ENCODE measurements at places on chromosomes 16 and 17.
A peak's percentile ranks its signal among the peaks of the same experiment; 100 is the strongest.

DNA sequence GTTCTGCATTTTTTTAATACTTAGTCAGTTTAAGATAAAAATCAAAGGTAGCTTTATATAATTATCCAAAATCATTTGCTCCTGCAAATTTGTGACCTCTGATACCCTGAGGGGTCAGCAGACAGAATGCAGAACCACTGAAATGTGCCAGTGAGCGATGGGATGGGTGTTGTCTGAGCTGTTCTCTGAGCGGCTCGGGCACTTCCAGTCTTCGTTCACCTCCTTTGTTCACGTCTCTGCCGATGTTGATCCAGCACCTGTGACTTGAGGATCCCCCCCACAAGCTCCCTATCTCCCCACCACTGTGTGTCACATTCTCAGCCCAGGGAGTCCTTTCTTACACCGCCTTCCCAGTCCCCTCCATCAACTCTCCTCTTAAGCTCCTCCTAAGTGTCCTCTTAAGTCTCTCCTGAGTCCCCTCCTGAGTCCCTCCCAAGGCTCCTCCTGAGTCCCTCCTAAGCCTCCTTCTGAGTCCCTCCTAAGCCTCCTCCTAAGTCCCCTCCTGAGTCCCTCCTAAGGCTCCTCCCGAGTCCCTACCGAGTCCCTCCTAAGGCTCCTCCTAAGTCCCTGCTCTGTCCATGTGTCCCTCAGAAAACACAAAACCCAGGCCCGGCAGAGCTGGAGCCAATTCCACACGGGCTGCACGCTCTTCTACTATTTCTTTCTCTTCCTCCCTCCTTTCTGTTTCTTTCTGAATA lies 47.5 kb downstream of the RNF213 start:
- no peak for DNase-seq

GRCh38 chr17:34275881-34276280 lies 5.9 kb downstream of the CCL7 start:
- no peak for DNase-seq

DNA sequence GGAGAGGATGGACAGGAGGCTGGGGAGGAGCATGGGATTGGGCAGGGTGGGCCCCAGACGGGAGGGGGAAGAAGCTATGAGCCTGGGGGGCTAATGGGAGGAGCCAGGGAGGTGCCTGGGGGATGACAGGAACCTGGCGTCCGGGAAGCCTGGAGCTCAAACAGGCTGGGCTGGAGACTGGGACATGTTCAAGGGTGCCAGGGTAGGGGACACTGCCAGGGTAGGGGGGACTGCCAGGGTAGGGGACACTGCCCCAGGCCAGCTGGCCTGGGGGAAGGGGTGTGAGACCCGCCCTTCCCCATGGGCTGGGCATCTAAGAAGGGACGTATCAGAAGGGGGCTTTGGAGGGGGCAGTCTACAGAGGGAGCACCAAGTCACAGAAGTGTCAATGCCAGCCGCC lies 7.0 kb upstream of the FAM83G start:
- DNase-seq, result no peak

- DNase-seq, result no peak
These were observed 162.1 kb upstream of the AXIN2 start for GRCh38 chr17:65723431-65724151.

DNA sequence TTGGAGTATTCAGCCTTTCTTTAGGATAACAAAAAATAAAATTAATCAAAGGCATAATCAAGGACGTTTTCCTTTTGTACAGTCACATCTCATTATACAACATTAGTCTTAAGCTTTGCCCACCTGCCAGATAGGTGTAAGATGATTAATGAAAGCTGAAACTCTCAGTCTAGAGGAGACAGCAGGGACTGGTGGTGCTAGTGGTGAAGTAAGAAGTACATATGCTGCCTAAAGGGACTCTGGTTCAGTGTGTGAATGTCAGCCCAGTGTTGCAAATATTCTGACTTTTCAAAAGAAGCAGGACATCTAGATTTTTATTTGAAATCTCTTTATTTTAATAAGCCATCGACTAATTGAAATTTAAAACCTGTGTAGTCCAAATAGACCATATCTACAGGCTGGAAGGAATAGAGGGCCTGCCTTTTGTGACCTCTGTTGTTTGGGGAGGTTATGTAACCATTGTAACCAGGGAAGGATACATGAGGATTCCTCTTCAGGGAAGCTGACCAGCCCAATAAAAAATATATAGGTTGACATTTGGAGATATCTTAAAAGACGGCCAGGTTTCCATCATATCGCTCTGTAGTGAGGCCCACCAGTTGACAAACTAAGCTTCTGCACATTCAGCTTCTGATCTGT lies 54.1 kb downstream of the FTO start:
- DNase-seq, result no peak

DNA sequence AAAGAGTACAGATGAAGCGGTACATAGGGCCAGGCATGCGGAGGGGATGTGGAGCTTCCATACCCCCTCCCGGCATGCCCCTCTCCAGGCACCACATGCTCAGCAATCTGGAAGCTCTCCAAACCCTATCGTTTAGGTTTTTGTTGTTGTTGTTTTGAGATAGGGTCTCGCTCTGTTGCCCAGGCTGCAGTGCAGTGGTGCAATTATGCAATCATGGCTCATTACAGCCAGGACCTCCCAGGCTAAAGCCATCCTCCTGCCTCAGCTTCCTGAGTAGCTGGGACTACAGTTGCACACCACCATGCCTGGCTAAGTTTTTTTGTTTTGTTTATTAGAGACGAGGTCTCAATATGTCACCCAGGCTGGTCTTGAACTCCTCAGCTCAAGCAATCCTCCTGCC lies 50.8 kb downstream of the WWOX start:
- DNase-seq, result no peak

DNA sequence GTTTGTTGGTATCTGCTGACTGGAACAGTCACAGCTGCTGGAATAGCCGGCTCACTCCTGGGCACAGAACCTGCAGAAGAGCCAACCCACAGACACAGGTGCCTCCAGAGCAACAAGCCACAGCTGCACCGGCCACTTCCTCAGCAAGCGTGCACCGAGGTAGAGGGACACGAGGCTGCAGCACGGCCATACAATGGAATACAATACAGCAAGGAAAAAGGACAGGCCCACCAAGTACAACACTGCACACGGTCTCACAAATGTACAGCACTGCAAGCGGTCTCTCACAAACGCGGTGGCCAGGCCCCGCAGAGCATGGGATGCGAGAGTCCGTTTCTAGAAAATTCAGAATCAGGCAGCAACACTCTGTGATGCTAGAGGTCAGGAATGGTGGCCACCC lies 47.4 kb upstream of the PABPN1L start:
- DNase-seq, result no peak

- DNase-seq, result no peak
These were observed 79.0 kb downstream of the AMFR start for GRCh38 chr16:56346131-56346890.

- DNase-seq, result peak; percentile 87
These were observed 685 bp downstream of the PAQR4 start for GRCh38 chr16:2969545-2970521.

- DNase-seq, result no peak
These were observed 6.9 kb upstream of the GJD3 start for GRCh38 chr17:40371261-40371929.

DNA sequence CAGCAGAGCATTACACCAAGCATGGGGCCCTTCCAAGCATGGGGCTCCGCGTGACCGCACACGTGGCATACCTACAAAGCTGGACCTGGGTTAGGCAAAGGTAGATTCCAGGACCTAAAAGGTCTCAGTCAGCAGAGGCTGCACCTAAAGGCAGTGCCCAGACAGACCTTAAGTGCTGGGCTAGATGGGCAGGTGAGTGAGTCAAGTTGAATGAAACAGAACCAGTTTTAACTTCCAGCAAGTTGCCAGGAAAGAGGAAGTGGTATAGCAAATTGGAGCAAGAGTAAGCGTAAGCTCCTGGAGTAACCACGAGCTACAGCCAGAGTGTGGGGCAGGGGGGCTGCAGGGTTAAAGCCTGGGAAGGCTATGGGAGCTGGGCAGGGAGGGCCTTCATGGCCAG lies 49.5 kb downstream of the SRCIN1 start:
- DNase-seq, result no peak

DNA sequence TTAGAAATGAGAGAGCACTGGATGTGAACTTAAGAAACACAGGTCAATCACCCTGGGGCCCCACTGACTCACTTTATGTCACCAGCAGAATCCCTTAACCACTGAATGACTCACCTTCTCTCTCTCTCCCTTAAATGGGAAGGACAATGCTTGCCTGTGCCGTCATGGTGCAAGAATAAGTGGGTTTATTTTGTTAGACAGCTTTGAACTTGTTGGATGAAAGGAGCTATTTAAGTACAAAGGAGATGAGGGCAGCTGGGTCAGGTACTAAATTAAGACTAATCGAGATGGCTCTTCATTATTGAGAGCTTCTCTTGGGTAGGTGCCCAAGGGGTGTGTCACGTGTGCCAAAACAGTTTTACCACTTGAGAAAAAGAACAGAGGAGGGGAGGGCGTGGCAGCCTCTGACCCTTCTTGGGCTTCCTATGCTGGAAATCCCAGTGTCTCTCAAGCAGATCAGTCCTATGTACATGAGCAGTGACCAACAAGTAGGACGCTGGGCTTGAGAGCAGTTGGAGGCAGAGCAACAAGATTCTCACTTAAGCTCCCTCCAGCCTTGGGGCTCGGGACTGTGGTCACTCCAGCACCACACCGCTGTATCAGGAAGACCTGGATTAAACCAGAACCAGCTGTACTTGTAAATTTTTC lies 6.7 kb upstream of the KRT31 start:
- peak; percentile 66 for DNase-seq

DNA sequence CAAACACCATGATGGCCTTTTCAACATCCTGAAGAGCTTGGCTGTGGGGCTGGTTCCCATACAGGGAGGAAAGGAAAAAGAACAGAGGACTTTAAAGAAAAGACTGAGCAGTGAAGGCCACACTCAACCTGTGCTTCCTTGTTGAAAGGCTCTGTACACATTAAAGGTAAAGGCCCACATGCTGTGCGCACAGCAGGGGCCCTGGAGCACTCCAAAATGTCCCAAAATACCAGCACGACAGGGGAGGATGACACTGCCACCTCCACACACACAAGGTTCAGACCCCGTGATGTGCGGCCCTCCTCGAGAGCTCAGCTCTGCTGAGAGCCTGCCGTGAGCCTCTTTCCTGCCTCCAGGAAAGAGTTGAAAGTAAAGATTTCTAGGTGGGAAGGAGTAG lies 36.5 kb downstream of the FANCA start:
- DNase-seq, result no peak

- no peak for DNase-seq
These were observed 106.6 kb downstream of the ELAC2 start for GRCh38 chr17:12911239-12911638.

GRCh38 chr17:8345951-8346665 lies 6.5 kb downstream of the ODF4 start:
- DNase-seq, result no peak

DNA sequence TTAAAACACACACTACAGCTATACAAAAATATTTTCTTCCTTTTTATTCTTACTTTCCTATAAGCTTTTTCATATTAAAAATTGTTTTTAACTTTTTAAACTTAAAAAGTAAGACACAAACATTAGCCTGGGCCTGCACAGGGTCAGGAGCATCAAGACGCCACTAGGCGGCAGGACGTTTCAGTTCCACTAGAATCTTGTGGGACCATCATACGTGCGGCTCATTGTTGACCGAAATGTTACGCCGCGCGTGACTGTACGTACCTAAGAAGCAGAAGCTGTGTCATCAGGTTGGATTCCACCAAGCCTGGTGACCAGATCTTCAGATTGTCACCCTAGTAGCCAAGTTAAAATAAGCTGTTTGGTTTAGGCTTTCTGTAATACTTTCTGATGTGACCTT lies 47.1 kb downstream of the USP10 start:
- DNase-seq, result no peak

GRCh38 chr17:17204041-17204591 lies 2.0 kb downstream of the PLD6 start:
- no peak for DNase-seq

DNA sequence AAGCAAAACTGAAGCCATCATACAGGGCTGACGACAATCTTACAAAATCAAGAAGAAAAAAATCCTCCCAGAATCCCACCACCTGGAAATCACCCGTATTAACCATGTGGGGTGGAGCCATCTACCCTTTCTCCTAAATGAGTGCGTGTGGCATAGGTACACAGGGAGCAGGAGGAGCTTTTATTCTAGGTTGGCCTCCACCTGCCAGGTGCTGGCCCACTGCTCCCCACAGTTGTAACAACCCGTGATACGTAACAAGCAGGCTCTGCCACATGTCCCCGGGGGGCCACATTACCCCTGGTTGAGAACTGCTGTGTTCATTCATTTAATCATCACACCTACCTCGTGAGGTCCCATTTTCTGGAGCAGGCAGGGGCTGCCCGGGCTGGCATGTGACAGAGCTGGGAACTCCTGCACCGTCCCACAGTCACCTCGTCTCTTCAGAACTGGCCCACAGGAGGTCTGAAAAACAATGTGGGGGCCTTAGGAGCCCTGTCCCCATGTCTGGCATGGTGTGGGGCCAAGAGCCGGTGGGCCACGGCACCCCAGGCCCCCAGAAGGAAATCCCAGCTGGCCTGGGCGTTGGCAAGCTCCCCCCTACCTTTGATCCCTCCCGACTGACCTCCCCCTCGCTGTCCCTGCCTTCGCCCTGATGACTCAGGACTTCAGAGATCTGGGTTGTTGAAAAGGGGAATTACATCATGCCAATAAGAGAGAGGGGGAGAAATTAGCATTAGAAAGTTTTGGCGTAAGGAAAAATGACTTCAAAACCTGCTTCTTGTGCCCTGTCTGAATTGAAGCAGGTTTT lies 12.9 kb downstream of the CMIP start:
- no peak for DNase-seq

DNA sequence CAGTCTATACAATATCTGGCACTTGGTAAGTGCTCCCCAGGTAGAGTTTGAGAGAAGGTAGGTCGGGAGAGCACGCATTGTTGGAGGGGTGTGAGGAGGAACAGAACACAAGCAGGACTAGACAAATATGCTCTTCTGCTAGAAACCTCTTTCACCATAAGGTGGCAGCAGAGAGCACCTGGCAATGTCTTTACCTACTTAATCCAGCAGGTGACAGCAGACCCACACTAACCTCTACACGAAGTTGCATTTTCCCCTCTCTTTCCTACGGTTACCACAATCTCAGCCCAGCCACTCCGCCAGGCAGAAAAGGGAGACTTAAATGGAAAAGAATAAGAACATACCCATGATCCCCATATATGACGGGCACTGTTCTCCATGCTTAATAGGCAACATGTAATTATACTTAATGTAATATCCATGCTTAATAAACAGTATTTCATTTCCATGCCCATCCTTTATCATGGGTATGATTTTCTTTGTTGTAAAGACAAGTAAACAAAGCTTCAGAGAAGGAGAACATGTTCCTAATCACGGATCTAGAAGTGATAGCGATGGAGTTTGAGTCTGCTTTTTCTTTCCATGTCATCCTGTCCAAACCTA lies 55.1 kb upstream of the CCL2 start:
- peak; percentile 56 for DNase-seq

- DNase-seq, result peak; percentile 59
These were observed 16.2 kb upstream of the HAS3 start for GRCh38 chr16:69089091-69089910.

GRCh38 chr17:59084154-59084553 lies 22.5 kb downstream of the TRIM37 start:
- no peak for DNase-seq

DNA sequence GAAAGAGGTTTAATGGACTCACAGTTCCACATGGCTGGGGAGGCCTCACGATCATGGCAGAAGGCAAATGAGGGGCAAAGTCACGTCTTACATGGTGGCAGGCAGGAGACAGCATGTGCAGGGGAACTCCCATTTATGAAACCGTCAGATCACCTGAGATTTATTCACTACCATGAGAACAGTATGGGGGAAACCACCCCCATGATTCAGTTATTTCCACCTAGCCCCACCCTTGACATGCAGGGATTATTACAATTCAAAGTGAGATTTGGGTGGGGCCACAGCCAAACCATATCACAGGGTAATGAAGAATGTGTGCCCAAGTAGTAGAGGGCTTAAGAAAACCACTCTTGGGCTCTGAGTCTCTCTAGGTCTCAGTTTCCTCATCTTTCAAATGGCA lies 85.1 kb downstream of the PRKCB start:
- DNase-seq, result no peak

Data from T-helper 2 cell treated with Interferon-gamma antibody and Interleukin-4, amounts not matched to agents 5 μg/mL and 100 μg/mL, for 36 hours (primary cell).